ENCODE measurements at places on chromosomes 4 and X. TPM values are rescaled to one million over a fixed set of nuclear protein-coding genes. Genes with fewer than 3 reads are reported as not detected.

MTNR1A gene
- polyA plus RNA-seq = 1.8 TPM

- DNase-seq = no peak
Observed at GRCh38 chr4:61427099-61427817, 227.1 kb downstream of the ADGRL3 start.

- peak; percentile 33 for DNase-seq
Observed at GRCh38 chr4:13599159-13599558, 28.4 kb downstream of the BOD1L1 start.

DNA sequence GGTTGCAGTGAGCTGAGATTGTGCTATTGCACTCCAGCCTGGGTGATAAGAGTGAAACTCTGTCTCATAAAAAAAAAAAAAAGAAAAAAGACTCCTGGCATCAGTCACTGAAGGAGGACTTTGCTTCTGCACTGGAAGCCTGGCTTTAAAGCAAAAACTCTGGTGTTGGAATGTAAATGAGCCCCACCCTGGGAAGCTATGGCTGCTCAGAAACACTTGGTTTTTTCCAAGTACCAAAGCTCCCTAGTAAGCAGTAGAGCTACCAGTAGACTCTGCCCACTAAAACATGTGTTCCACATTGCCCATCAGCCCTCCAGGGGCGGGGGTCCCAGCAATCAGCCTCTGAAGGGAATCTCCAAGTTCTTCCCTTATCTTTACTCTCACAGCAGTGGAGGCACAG is 154.4 kb downstream of the SHROOM3 start:
- DNase-seq = no peak

DNA sequence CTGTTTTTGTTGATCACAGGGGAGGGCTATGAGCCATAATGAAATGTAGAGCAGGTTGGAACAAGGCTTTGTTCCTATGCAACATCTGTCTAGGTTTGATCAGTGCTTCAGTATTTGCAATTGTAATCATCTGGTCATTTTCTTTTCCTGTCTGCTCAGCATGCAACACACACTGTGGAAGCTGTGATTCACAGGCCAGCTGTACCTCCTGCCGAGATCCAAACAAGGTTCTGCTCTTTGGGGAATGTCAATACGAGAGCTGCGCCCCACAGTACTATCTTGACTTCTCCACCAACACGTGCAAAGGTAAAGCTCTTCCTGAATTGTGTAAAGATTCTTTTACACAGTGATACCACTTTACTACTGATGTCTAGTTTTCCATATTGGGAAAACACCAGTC is 181.9 kb upstream of the ANXA3 start:
- DNase-seq = no peak

All from renal pelvis (tissue), 12 donors.